ENCODE measurements at places on chromosomes 5 and 9.

- DNase-seq: no peak
Measured at GRCh38 chr9:38026840-38027527, 42.0 kb downstream of the SHB start.

- no peak for DNase-seq
Measured at GRCh38 chr5:144206141-144206540, 35.5 kb downstream of the KCTD16 start.

GRCh38 chr5:10730043-10730351 lies 31.0 kb downstream of the DAP start:
- no peak for DNase-seq

GRCh38 chr5:154729613-154730012 lies 25.6 kb upstream of the LARP1 start:
- DNase-seq: no peak

DNA sequence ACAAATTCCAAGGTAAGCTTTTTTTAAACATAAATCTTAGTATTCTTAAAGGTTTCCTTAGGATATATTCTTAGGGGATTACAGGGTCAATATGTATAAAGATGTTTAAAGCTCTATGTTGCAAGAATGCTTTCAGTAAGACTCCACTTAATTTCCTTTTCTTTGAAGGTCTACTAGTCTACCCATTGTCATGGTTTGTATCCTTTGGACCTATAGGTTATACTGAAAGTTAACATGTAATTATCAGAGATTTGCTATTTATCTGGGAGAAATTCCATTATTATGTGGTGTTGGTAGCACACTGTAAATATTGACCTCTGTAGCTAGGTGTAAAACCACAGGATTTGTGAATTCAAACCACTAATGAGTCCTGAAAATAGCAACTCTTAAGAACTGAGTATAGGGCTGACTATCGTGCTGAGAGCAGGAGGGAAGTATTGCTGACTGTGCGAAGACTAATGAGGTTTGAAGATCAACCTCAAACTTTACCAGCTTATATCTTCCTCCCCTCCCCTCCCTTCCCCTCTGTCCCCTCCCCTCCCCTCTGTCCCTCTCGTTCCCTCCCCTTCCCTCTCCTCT lies 85.6 kb downstream of the GADD45G start:
- no peak for DNase-seq

- DNase-seq: no peak
Measured at GRCh38 chr9:111902391-111903139, 6.0 kb downstream of the UGCG start.

DNA sequence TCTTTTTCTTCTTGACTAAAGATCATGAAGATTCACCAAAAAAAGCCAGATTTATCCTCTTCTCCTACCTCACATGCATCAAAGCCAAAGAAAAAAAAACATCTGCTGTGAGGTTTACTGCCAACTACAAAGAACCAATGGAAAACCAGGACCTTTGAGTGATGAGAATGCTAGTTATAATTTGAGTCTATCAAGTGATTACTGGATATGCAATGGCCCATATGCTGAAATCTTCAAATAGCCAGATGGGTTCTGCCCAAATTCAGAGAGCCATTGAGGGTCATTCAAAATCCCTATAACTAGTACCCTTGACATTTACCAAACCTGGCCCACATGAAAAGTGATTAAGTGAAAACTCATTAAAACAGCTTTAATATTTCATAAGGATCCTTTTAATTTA lies 78.4 kb upstream of the ACO1 start:
- DNase-seq: no peak

- no peak for DNase-seq
Measured at GRCh38 chr5:142837081-142837725, 67.0 kb downstream of the ARHGAP26 start.

- no peak for DNase-seq
Measured at GRCh38 chr5:156314416-156314815, 12.5 kb upstream of the SGCD start.

DNA sequence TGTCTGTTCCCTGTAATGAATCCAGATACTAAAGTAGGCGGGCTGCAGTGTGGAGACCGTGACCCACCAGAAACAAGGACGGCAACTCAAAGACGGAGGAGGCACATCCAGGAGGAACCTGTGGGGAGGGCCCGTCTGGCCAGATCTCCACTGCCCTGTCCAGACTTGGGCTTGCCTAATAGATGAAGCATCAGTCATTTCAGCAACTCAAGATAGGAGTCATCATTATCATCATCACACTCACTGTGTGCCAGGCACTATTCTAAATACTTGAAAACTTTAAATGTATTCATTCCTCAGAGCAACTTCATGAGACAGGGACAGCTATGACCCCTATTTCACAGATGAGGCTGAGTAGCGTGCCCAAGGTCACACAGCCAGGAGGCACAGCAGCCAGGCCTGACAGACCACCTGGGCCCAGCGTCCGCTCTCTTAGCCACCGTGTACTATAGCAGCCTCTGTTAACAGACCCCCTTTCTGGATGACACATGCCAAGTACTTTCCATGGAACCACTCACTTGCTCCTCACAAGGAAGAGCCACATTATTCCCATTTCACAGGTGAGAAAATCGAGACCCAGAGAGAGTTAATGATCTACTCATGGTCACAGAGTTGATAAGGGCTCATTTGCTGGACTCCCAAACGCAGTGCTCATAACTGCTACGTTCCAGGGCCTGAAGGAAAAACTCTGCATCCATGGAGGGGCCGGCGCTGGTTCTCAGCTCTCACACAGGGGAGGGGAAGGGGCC lies 4.9 kb upstream of the IL4 start:
- DNase-seq: no peak

- no peak for DNase-seq
Measured at GRCh38 chr9:3497401-3497800, 28.4 kb downstream of the RFX3 start.

DNA sequence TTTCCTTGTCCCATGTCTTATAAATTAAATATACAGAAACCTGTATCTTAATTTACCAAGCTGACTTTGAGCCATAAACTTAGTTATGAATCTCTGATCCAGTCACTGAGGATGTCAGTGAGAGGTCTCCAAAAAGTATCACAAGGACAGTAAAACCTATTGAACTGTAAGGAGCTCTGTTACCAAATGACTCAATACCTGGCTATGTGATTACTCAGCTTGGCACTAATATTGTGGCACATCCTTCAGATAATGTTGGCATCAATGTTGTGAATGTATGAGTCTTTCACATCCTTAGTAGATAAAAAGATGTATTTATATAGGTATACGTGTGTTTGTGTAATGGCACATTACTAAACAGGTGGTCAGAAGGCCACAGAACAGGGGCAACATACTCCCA lies 18.0 kb upstream of the CAPSL start:
- DNase-seq: no peak

DNA sequence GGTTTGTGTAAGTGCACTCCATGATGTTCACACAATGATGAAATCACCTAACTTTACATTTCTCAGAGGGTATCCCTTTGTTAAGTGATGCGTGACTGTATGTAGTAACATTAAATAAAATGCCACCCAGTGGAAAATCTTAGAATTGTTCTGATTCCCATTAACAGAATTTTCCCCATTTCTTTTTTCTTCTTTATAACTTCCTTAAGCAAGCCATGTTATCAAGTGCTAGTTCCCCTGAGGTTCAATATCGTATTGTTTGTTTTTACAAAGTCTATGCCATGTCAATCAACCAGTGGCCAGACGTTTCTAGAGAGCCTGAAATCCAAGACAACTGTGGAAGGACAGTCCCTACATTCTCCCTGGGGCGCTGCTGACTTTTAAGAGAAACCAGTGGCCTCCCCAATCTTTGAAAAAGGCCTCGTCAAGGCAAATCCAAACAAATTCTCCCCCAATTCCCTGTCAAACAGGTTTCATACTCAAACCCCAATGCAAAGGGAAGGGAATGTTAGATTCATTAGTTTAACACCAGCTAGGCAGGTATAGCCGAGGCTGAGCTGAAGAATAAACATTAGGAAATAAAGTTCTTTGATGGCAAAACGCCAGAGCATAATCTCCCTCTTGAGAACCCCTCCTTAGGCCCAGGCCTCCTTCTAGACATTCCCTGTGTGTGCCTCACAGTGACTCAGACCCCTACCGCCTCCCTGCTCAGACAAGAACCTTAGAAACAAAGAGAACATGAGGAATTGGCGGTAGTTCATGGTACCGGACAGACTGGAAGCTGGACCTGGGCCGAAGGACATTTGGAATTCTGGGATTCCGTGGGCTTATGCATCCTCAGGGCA lies 198.7 kb downstream of the GNA14 start:
- DNase-seq: no peak

DNA sequence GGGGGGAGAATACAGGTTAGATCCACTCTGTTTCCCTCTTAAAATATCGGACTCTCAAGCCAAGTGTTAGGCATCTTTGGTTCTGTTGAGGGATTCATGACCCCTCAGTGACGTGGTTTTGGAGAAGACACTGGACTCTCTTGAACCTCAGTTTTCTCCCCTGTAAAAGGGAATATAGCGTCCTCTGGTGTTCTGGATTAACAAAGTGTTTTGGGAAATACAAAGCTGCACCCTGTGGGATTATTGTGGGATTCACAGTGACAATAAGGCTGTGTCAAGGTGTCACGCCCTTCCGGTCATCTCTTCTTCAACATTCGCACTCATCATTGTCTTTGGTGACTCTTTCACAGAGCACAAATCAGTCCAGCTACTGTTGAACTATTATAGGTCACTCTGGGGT lies 139.0 kb downstream of the IRX1 start:
- DNase-seq: peak; percentile 50

GRCh38 chr5:139895647-139896046 lies 100.0 kb downstream of the PSD2 start:
- DNase-seq: no peak

DNA sequence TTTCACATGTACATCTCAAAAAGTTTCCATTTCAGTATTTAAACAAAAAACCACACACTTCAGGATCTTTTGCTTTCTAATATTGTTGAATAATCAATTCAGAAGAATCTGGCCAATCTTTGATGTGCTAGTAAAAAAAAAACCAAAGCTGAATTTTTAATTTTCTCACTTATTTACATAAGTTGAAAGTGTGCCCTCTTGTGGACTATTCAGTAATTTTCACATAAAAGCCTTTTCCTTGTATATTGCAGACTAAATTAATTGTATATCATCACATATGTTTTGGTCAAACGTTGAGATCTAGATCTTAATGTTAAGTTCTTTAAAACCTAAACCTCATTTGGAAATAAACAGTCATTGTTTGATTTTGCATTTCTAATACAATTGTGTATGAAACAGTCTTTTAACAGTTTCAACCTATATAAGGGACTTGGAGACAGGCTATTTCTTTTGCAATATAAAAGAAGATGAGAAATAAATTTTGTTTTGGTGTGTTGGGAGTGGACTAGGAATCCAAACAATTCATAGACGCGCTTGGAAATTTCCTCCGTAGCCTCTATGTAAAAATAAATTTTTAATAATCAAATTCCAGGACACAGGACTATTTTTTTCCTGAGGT lies 68.1 kb downstream of the NIPBL start:
- DNase-seq: peak; percentile 77

DNA sequence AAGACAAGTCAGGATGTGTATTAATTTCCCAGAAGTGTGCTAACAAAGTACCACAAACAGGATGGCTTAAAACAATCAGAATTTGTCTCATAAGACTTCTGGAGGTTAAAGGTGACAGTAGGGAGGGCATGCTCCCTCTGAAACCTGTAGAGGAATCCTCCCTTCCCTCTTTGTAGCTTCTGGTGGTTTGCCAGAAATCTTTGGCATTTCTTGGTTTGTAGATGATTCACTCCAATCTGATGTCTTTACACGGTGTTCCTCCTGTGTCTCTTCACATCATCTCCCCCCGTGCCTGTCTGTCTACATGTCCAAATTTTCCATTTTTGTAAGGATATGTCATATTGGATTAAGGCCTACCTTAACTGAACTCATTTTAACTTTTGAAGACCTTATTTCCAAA lies 471.5 kb downstream of the ZNF608 start:
- no peak for DNase-seq

- DNase-seq: no peak
Measured at GRCh38 chr9:75455444-75455921, 367.2 kb downstream of the OSTF1 start.

- DNase-seq: no peak
Measured at GRCh38 chr5:73777192-73777591, 151.2 kb downstream of the ARHGEF28 start.

- no peak for DNase-seq
Measured at GRCh38 chr5:129724222-129724621, 23.7 kb upstream of the MINAR2 start.

- DNase-seq: no peak
Measured at GRCh38 chr5:80399526-80400239, 8.2 kb upstream of the ZFYVE16 start.

Measured in NCI-H748 treated with DMSO at 0.1 percent for 48 hours (cell line).